ENCODE measurements at places on chromosomes 2 and 18.
A peak's percentile ranks its signal among the peaks of the same experiment; 100 is the strongest.

GRCh38 chr2:134706587-134707329 lies 12.0 kb downstream of the TMEM163 start:
- no peak for DNase-seq

GRCh38 chr2:7037340-7038333 lies 120.4 kb downstream of the RNF144A start:
- DNase-seq = peak; percentile 71

- DNase-seq = no peak
Observed at GRCh38 chr2:33135645-33136044, 188.9 kb downstream of the LTBP1 start.

DNA sequence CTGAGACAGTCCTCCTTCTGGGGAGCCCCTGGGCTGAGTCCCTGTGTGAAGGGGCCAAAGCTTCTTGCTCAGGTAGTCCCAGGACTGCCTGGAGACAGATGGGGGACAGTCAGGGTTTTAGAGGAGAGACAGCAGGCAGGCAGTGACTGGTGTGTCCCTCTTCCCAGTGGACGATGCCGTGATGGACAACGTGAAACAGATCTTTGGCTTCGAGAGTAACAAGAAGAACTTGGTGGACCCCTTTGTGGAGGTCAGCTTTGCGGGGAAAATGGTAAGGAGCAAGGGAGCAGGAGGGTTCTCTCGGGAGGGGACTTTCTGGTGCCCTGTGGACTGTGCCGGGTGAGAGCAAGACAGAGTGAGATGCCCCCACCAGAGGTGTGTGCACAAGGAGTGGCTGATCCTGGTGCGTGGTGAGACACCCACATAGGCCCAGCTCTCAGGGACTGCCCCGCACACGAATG lies 74.8 kb downstream of the DYSF start:
- DNase-seq = no peak

- no peak for DNase-seq
Observed at GRCh38 chr2:127015106-127015910, 91.6 kb downstream of the BIN1 start.

- no peak for DNase-seq
Observed at GRCh38 chr2:158979772-158980171, 11.3 kb downstream of the TANC1 start.

DNA sequence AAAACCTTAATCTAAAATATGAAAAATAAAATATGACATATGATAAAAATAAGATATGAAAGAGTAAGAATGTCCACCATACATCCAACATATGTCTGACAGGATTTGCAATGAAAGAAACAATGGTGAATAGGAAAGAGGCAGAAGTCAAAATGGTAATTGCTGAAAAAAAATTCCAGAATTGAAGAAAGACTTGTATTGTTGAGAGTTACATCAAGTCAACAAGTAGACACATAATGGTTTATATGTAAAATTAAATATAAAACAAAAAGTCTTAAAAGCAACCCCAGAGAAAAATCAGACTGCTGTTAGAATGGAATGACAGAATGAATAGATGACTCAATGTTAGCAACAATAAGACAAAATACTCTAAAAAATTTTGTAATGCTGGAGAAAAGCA lies 255.1 kb downstream of the DOK6 start:
- DNase-seq = no peak

- peak; percentile 19 for DNase-seq
Observed at GRCh38 chr2:36059691-36060090, 295.9 kb upstream of the CRIM1 start.

- DNase-seq = no peak
Observed at GRCh38 chr18:74397572-74397971, 59.5 kb downstream of the DIPK1C start.

DNA sequence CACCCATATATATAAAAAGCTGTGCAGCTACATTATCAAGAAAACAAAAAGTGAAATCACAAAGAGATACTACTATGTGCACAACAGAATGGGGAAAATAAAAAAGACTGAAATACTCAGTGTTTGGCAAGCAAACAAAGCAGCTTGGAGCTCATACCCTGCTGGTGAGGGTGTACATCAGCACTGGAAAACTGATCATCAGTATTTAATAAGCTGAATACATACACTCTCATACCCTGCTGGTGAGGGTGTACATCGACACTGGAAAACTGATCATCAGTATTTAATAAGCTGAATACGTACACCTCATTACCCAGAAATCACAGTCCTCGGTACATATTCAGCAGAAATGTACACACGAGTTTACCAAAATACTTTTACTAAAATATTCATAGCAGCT lies 220.8 kb downstream of the SPP2 start:
- DNase-seq = no peak

- DNase-seq = no peak
Observed at GRCh38 chr18:74472312-74472711, 15.2 kb upstream of the DIPK1C start.

DNA sequence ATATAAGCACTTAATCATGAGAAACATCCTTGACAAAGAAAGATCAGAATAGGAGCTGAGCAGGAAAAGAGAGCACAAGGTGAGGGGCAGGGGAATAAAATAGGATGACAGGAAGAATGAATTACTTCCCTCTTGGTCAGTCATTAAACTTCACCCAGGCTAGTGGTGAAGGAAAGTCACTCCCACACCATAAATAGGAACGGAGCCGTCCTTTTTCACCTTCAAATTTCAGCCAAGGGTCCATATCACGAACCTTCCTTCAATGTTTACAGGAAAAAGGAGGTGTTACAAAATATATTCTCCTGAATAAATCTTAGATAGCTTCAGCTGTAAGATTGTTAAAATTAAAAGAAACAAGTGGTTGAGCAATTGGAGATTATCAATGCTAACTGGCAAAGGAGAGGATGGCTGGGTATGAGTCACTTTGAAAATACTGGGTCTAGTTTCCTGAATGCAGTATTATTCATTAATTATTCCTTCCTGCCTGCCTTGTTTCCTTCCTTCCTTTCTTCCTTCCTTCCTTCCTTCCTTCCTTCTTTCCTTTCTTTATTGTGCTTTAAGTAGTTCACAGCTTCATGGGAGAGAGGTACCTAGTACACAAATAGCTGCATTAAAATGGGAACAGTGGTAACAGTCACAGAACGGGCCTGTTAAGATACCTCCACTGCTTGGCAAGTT lies 292.3 kb upstream of the ID2 start:
- no peak for DNase-seq

DNA sequence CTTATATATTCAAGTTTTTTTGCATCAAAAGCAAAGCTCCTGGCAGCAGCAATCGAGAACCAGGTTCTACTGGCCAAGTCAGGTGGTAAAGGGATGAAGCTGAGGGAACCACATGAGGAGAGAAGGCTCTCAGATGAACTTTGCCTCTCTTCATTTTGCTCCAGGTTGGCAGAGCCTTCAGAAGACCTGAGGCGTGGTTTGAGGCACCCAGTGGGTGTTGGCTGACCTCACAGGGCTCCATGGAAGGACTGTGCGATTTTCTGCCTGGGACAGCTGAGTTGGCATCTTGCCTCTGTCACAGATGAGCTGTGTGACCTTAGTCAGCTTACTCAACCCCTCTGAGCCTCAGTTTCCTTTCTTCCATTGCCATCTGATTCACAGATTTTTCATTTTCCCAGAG lies 89.0 kb downstream of the INSIG2 start:
- DNase-seq = no peak

DNA sequence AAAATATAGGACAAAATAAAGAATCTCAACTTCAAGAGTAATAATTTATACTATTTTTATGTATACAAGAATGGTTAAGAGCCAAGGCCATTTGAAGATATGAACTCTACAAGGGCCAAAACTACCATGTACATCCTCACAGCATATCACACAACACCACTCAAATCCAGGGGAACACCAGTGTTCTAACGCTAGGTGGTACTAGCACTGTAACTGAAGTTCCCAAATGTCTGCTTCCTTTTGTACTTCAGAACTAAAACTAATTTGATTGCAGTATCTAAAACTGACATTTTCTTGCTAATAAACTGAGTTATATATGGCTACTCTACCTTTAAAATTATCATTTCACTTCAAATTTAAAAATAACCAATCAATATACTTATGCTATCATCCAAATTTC lies 47.0 kb downstream of the REV1 start:
- no peak for DNase-seq

DNA sequence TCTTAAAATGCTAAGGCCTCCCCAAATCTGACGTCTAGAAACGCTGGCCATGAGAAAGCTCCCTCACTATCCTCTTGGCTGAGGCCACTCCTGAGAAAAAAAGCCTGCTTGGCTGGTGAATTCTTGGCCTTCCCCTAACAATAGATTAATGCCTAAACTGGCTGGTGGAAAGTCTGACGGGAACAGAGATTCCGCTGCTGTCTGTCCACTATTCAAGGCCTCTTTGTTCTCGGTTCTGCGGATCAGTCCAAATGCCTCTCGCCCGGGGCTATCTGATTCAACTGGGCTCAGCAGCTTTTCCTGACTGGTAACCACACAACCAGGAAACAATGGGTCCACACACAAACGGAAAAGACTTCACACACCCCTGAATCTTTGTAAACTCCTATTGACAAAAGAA lies 27.2 kb downstream of the PXDN start:
- no peak for DNase-seq

DNA sequence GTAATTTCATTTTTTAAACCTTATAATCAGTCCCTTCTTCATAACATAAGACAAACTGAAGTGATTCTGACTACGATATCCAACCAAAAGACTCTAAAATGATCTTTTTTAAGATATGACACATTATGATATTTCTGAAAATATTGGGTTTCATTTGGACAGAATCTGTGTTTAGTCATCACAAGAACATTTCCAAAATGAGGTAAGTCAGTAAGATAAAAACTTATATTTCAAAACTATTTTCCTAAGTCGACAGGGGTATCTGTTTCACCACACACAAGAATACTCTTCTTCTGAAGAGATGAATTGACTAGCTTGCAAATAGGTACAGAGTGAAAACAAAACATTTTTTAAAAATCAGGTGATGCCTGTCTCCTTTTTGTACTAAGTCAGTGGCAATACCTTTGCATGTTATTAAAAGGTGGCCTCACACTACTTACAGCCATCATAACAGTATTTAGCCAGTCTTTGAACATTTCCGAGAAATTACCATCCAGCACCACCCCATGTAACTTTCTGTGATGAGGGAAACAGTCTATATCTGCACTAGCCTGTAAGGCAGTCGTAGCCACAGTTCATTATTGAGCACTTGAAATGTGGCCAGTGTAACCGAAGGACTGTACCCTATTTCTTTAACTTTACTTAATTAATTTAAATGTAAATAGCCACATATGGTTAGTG lies 13.5 kb downstream of the STK39 start:
- no peak for DNase-seq

GRCh38 chr2:195899226-195899625 lies 169.4 kb downstream of the DNAH7 start:
- DNase-seq = no peak

DNA sequence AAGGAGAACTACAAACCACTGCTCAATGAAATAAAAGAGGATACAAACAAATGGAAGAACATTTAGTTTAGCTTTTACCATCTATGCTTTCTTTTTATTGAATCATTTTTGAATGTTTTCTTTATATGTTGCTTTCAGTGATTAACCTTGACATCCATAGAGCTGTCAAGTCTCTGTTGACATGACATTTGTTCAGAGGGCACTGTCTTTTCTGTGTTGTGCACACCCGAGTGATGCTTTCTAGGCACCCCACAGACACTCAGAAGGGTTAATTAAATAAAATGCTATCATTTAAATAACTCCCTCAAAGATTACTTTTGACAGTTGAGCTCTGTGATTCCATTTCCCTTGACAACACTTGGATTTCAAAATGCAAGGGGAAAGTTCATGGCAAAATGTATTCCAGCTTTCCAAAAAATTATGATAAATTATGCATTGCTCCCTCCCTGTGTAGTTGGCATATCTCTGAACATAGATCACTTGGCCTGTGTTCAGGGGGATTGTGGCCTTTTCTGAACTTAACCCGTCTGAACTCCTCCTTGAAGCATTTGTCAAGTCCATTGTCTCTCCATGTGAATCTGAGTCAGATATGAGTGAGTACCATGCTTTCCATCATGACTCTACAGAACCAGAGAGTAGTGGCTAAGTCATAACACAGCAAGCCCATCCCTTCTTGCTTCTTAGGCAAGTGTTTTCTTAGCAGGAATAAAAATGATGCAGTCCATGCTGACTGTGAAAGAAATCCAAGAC lies 372.6 kb downstream of the RPRM start:
- DNase-seq = no peak

DNA sequence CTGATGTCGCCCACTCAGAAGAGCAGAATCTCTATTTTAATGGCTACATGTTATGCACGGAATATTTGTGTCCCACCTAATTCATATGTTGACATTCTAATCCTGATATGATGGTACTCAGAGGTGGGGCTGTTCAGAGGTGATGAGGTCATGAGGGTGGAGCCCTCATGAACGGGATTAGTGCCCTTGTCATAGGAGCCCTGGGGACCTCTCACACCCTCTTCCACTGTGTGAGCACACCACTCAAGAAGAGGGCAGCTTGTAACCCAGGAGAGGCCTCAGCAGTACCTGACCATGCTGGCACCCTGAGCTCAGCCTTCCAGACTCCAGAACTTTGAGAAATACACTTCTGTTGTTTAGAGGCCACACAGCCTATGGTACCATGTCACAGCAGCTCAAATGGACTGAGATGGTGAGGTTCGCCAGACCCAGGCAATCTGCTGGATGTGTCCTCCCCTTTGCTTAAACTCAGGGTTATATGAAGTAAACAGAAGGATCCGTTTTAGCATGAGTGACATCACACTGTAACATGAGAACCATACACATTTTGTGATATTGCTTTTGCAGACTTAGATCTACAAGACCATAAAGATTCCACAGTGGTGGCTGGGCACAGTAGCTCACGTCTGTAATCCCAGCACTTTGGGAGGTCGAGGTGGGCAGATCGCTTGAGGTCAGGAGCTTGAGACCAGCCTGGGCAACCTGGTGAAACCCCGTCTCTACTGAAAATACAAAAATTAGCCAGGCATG lies 48.7 kb downstream of the ATOH8 start:
- DNase-seq = no peak

GRCh38 chr2:239802185-239802649 lies 222.9 kb downstream of the NDUFA10 start:
- DNase-seq = no peak

- no peak for DNase-seq
Observed at GRCh38 chr18:9762526-9762925, 54.4 kb downstream of the RAB31 start.

DNA sequence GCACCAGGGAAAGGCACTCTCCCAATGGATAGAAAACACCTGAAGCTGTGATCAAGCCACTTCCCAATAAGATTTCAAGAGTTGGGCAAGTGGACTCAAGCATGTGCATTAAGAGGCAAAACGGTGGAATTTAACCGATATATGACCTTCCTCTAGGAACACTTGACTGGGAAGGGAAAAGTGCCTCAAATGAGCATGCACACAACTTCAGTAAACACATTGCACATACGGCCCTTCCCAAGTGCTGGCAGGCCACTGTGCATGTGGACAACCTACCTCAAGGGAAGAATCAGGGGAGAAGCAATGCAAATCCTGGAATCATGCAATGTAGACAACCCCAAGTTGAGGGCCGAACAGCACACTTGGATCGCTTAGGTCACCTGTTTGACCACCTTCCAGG lies 23.9 kb upstream of the SH3RF3 start:
- no peak for DNase-seq
